ENCODE measurements at places on chromosomes 12 and 14.

DNA sequence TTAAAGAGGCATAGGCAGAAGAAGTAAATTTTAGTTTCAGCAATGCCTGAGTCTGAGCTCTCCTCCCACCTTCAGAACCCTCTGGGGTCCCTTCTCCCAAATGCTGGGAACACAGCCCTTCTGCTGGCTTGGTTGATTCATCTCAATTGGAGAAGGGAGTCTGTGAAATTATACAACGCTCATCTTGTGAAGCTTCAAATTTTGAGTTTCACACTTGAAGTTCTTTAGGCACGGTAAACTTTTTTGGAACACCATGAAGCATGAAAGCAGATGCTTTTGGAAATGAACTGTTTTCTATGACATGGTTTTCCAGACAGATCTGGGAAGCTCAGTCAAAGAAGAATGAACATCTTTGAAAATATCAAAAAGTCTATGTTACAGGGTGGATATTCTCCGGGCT, 69.9 kb downstream of the TBK1 start:
- DNase-seq: no peak

DNA sequence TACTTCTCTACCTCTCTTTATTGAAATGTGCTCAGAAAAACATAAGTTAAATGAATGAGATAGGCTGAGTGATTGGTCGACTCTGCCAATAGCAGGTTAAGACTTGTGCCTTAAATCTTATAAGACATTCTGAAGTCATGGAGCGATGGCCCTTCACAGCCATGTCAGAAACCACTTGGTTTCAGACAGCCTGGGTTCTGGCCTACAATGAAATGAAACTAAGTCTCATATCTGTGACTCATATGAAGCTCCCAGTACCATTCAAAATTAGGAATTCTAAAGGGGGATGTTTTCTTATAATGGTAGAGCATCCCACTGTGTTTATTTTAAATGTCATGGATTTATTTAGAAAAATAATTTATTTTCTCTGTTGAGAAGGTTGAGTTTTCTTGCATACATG, 42.6 kb downstream of the PLXNC1 start:
- DNase-seq: no peak

- no peak for DNase-seq
Observed at GRCh38 chr12:28878629-28879028, 270.4 kb upstream of the FAR2 start.

- DNase-seq: no peak
Observed at GRCh38 chr12:49471557-49471956, 67.3 kb upstream of the KCNH3 start.

GRCh38 chr14:77114609-77115008, 16.6 kb downstream of the CIPC start:
- DNase-seq: no peak

GRCh38 chr12:132672116-132672515, 15.0 kb downstream of the POLE start:
- DNase-seq: no peak

DNA sequence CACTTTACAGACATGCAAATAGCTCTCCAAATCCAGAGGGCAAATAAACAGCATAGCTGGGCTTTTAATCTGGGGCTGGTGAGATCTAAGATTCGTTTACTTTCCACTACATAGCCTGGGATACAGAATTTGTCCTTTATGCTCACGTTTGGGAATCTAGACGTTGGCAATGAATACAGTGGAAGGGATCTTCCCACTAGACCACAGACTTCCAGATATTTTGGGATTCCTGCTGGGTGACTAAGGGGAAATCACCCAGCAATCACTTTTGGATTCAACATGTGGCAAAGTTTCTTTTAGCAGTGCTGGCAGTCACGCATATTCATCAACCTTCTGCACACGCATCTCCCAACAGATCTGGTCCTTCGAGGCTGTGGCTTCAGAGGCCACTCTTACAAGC, 23.5 kb downstream of the APPL2 start:
- DNase-seq: no peak

GRCh38 chr12:92602476-92602875, 100.3 kb upstream of the PLEKHG7 start:
- DNase-seq: no peak

- DNase-seq: no peak
Observed at GRCh38 chr14:96255501-96256366, at the start of gene BDKRB1. Gene BDKRB1 (plus strand): TSS chr14:96256210. CDS start chr14:96263683, 7,473 bp downstream.

DNA sequence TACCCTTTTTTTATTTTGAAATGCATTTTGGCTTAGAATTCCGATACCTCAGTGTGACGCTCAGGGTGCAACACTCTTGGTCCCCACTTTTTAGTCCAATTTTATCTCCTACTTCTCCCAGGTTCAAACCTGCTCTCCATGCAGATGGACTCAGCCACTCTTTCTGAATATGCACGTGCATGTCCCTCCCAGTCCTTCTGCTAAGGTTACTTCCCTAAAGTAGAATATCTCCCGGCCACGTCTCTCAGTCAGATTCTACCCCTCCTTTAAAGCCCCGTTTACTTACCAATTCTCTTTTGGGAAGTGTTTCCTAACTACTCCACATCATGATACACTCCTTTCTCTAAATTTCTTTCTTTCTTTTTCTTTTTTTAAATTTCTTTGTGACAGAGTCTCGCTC, 15.5 kb upstream of the PARP11 start:
- no peak for DNase-seq

Data from right renal cortex interstitium (tissue), 3 donors.